ENCODE measurements at places on chromosomes 7 and 10.

DNA sequence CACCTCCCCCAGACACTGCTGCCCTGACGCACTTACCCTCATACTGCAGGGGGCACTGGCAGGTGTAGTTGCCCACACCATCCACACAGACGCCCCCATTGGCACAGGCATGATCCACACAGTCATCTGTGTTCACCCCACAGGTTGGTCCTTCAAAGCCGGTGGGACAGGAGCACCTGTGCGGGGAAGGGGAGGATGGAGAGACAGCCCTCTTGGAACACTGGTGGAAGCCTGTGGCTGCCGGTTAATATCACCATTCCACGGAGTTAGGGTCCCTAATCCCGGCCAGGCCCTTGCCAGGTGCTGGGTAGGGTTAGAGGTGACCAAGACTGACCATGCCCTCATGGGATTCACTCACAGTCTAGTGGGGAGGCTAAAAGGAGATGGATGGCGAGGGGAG is 171.8 kb downstream of the SLIT1 start:
- DNase-seq, result no peak

GRCh38 chr7:76189276-76189675 is 12.4 kb upstream of the SRRM3 start:
- no peak for DNase-seq

GRCh38 chr7:24701261-24702235 is 55.7 kb downstream of the GSDME start:
- no peak for DNase-seq

DNA sequence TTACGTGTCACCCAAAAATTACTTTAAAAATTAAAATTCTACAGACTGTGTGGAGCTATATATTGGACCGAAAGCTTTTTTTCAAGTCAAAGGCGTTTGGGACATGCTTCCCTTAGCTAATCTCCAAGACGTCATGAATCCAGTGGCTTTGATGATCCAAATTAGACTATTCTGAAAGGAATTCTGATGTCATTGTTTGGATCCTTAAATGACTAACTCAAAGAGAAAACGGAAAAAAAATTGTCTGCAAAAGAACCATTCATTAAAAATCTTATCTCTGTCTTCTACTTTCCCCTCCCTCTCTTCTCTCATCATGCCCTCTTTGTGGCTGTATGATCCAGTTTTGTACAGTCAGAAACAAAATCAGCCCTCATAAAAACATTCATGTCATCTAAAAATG is 161.8 kb downstream of the ETV1 start:
- no peak for DNase-seq

- peak; percentile 94 for DNase-seq
These were observed 1.1 kb upstream of the ARL4A start for GRCh38 chr7:12686234-12686890.

GRCh38 chr7:36283181-36283580 is 106.5 kb upstream of the ANLN start:
- DNase-seq, result no peak

DNA sequence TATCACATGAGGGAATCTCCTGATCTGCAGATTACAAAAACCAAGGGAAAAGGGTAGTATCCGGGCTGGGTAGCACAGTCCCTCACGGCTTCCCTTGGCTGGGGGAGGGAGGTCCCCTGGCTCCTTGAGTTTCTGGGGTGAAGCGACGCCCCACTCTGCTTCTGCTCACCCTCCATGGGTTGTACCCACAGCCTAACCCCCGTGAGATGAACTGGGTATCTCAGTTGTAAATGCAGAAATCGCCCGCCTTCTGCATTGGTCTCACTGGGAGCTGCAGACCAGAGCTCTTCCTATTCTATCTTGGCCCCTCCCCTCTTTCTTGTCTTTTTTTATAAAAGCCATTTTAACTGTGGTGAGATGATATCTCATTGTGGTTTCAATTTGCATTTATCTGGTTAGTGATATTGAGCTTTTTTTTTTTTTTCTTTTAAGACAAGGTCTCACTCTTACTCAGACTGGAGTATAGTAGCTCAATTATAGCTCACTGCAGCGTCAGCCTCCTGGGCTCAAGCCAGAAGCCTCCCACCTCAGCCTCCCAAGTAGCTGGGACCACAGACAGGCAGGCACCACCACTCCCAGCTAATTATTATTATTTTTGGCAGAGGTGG is 87.8 kb downstream of the ABCC2 start:
- DNase-seq, result no peak

GRCh38 chr10:100483876-100484666 is 21.3 kb downstream of the WNT8B start:
- DNase-seq, result no peak

- no peak for DNase-seq
These were observed 17.4 kb upstream of the GPR141 start for GRCh38 chr7:37666026-37666799.

- DNase-seq, result no peak
These were observed 12.2 kb downstream of the ADAM12 start for GRCh38 chr10:126375926-126376554.

DNA sequence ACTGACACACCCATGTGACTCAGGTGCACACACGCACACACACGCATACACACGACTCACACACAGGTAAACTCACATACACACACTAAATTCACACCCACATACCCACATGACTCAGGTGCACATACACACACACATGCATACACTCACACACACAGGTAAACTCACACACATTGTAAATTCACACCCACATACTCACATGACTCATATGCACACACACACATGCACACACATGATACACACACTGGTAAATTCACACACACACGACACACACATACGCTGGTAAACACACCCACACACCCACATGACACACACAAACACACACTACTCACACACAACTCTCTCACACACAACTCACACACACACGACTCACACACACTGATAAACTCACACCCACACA is 63.6 kb downstream of the TCERG1L start:
- DNase-seq, result no peak

GRCh38 chr10:125721035-125721434 is 1.5 kb downstream of the EDRF1 start:
- DNase-seq, result no peak

GRCh38 chr10:74683067-74683466 is 143.3 kb upstream of the KAT6B start:
- no peak for DNase-seq

DNA sequence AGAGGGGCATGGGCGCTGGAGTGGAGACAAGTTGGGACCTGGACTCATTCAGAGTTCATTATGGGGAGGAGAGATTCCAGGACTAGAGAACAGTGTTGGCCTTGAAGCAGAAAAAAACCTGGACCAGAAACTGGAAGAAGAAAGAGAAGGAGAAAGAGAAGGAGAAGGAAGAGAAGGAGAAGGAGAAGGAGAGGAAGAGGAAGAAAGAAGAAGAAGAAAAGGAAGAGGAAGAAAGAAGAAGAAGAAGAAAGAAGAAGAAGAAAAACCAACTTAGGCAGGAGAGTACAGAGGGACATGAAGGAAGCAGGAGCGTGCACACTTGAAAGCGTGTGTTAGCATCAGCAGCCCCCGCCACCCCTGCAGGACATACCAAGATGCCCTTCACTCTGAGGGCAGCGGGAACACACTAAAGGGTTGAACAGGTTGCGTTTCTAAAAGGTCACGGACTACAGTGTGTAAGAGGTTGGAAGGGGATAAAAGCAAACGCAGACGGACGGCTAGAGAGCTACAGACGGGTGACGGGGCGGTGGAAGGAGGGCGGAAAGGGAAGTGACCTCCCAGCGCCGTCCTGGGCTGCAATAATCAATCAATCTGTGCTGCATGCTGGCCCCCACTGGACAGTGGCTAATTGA is 95.3 kb downstream of the SEC61G start:
- no peak for DNase-seq

- DNase-seq, result no peak
These were observed 99.7 kb upstream of the CAV2 start for GRCh38 chr7:116399819-116400218.

- peak; percentile 21 for DNase-seq
These were observed 33.9 kb downstream of the CACUL1 start for GRCh38 chr10:118720685-118721538.

- DNase-seq, result no peak
These were observed 76.1 kb upstream of the ZEB1 start for GRCh38 chr10:31242902-31243301.

- DNase-seq, result no peak
These were observed 355.9 kb upstream of the C7orf33 start for GRCh38 chr7:148234715-148235114.

DNA sequence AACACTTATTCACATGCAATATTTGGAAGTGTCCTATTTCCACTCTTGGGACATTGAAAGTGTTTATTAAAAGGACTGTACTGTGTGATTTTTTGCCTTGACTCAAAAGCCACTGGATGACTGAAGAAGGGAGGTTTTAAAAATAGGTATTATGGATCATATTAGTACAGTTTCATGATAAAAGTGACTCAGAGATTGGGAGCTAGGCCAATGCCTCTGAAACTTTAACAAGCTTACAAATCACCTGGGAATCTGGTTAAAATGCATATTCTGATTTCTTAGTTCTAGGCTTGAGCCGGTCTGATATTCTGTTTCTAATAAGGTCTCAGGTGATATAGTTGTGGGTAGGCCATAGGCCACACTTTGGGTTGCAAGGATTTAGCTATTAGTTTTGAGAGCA is 191.2 kb downstream of the PLXDC2 start:
- no peak for DNase-seq

DNA sequence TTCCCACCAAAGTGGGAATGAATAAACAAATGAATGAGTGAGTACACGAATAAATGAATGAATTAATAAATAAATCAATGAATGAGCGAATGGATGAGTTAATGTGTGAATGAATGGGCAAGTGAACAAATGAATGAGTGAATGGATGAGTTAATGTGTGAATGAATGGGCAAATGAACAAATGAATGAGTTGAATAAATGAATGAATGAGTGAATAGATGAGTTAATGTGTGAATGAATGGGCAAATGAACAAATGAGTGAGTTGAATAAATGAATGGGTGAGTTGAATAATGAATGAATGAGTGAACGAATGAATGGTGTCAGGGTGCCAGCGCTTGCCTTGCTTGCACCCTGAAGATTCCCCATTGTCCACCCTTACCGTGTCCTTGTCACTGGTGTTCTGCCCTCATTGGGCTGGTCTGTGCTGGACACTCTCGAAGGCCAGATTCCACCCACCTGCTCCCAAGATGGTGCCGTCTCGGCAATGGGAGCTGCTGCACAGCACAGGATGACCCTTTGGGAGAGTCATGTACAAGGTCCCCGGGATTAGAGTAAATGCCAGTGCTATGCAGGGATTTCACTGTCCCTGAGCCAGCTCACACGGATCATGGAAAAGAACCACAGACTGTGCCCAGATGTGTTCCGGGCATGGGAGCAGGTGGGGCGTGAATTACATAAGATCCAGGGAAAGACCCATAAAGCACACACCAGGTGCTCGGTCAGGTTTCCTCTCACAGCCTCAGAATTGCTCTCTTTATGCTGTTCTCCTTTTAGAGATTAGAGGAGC is 83.2 kb downstream of the CAMK1D start:
- no peak for DNase-seq

DNA sequence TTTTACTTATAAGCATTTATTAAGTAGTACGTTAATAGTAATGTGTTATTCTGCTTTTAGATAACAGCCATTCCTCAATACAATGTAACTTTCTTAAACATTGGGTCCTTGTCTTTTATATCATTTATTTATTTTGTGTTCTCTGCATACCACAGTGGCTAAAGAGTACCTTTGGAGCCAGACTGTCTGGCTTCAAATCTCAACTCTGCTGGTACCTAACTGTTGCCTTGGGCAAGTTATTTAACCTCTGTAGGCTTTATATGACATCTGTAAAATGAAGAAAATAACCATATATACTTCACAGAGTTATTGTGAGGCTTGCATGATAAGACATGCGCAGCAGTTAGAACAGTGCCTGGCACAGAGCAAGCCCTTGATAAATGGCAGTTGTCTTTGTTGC is 397.6 kb downstream of the MDFIC start:
- DNase-seq, result no peak

- no peak for DNase-seq
These were observed 24.1 kb upstream of the NRCAM start for GRCh38 chr7:108480311-108480710.

DNA sequence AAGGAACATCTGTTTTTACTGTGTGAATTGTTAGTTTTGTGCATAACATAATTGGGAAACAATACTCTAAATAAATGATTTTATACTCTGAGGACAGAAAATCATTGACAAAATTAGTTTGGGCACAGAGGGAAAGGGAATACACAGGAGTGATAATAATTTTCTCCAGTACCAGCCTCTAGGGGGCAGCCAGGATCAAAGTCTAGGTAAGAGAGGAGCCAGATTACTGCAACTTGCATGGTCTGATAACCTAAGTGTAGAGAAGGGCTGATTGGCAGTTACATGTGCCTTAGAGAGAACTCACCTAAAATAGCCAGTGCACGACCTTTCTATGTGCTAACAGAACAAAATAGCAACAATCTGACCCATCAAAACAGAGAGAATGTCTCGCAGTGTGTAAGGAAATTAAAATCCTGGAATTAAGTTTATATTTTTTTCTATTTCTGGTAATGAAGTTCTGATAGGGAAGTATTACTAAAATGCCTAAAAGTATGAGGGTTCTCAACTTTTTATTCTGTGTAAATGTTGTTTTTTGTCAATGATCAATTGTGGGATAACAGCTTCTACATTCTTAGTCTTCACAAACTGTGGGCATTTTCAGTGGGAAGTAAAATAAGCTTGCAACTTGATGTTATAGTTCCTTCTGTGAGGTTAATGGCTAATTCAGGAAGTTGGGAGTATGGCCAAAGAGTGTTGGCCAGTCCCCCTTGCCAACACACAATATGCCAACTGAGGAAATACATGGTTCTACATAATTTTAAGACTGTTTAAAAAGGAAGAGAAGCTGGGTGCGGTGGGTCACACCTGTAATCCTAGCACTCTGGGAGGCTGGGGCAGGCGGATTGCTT is 66.4 kb downstream of the EXOC6 start:
- peak; percentile 20 for DNase-seq

GRCh38 chr7:156460858-156461627 is 179.5 kb upstream of the RNF32 start:
- DNase-seq, result no peak

- no peak for DNase-seq
These were observed 295.7 kb upstream of the ZMIZ1 start for GRCh38 chr10:78772986-78773530.
